ENCODE measurements at places on chromosomes 4 and X.

DNA sequence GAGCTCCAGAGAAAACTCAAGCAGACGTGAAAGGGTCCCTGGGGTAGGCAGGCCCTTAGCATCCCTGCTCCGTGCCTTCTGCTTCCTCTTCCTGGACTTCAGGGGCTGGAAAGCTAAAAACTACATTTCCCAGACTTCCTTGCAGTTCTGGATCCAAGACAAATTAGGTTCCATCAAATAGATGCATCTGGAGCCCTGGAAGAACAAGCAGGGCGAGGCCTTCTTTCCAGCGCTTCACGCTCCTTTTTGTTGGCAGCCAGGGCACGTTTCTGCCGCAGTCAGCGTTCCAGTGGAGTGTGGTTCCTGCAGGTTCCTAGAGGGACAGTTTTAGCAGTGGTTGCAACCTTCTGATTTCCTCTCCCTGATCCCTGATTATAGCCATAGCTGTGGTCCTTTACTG, 53.6 kb upstream of the MSX1 start:
- no peak for DNase-seq

DNA sequence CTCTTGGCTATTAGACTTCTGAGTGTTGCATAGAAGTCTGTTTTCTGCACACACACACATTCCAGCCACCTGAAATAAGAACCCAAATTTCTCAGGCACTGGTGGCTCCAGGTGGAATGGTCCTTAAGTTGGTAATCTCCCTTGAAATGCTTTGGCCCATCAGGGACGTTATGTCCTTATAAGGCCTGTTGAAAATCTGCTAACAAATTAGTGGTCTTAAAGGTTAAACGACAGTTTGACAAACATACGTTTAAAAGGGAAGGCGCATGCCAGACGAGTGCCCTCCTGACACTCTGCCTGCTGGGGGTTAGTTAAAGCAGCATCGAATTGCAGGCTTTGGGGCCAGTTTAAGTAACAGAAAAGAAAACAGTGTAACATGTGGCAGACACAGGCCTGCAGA, 125.0 kb downstream of the TBX22 start:
- DNase-seq: no peak

DNA sequence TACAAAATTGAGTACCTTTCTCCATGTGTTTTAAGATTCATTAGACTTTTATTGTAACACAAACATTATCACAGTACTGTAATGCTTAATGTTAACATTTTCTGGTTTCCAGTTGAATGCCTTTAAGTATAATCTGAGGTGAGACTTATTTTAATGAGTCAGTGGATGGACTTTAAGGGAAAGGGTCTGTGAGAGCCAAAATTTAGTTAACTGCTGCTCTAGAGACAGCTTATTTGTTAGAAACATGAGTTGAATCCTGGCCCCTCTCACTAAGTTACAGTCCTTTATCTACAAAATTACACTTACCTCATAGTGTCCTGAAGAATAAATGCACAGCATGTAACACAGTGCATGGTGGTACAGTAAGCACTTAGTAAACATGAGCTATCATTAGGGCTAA, 66.0 kb downstream of the PGRMC2 start:
- no peak for DNase-seq

DNA sequence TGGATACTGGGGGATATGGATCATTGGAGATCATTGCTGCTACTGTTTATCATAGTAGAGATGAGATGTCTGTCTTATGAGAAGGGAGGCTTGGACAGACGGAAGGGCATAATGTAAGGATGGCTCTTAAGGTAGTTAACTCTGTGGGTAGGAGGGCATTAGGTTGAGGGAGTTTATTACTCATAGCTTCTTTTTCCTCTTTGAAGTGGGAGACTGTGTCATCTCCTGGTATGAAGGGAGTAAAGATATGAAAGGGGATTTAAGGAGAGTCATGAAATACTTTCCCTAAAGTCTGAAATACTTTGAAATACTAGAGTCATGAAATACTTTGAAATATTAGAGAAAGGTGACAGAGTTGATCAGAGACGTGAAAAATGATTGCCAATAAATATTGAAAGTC, 255.5 kb upstream of the PITX2 start:
- no peak for DNase-seq

GRCh38 chr4:117455088-117455487, 369.7 kb upstream of the TRAM1L1 start:
- no peak for DNase-seq

GRCh38 chrX:102837847-102838246, 99.2 kb upstream of the RAB40AL start:
- no peak for DNase-seq

GRCh38 chr4:1767061-1767769, 25.9 kb upstream of the FGFR3 start:
- no peak for DNase-seq

DNA sequence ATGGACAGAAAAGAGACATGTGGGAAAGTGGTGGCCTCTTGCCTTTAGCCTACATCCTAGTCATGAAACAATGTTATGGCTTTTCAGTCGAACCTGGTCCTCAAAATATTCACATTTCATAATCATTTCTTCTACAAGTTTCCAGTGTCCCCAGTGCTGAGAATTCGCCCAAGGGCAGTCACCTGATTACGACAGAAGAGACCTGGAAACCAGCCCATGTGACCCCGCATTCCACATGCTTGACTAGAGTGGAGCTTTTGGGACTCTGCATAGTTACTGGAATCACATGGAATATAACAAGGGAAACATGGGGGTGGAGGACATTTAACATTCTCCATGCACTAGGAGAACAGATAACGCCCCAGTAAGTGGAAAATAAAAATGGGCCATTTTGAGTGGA, 100.1 kb downstream of the PPARGC1A start:
- DNase-seq: no peak

GRCh38 chrX:78092296-78092695, 11.8 kb upstream of the PGK1 start:
- DNase-seq: peak; percentile 41

- DNase-seq: peak; percentile 94
Measured at GRCh38 chrX:14872851-14873675, at the start of the genes FANCB and MOSPD2. TSS of gene FANCB (minus strand) at chrX:14873069. CDS start at chrX:14865510, 7,559 bp downstream. TSS of gene MOSPD2 (plus strand) at chrX:14873421. CDS start at chrX:14873529, 108 bp downstream.

DNA sequence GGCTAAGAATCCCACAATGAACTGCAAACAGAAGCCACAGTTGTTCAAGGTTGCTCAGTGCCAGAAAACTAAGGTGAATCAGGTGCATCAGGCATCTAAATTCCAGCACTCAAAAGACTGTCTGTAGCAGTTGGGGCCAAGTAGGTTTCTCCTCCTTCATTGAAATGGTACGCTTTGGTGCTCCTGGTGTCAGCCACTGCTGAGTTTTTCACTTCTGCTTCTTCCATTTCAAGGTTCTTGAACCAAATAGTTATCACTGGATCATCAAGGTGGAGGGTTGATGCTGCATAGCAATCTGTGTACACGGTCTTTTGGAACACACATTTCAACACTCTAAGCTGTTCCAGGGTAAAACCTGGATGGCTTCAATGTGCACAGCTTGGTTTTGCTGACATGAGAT, 74.4 kb downstream of the TMA16 start:
- DNase-seq: no peak

DNA sequence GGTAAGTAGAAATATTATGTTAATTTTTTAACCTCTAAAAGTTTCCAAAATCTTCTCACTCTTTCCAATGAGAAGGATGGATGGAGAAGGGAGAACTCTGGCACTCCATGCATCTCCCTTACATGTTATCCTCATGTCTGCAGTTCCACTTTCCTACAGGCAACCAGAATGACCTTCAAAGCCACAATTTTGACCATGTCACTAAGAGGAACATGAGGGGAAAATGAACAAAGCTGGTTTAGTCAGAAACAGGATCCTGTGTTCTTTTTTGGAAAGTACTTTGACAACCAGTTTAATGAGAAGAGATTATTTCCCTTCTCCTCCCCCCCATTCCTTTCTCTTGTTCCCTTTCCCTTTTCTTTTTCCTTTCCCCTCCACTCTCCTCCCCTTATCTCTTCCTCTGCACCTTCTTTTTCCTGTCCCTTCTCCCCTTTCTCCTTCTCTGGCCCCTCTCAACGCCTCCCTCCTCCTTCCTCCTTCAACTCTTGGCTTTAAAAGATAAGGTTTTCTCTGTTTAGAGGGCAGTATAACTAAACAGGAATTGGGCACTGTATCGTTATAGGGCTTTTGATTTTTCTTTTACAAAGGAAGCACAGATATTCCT, 42.5 kb downstream of the DTHD1 start:
- DNase-seq: peak; percentile 91

- no peak for DNase-seq
Measured at GRCh38 chr4:87051121-87051713, 116.4 kb downstream of the AFF1 start.

GRCh38 chrX:133175162-133175561, 43.0 kb downstream of the TFDP3 start:
- DNase-seq: no peak

DNA sequence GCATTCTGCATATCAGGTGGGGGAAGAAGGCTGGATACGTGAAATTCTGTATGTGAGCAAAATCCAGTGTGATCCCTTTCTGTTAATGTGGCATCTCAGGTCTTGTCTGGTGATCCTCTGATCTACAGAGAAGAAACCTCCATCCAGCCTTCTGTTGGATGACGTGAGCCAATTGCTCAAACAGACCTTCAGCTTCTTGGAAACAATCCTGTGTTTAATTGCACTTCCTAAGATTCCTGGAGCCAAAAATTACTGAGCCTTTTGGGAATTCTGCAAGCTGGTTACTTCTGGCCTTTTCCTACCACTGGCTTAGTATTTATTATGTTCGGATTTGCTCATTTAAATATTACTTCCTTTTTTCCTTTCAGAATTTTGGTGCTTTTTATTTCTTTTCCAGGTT, 51.2 kb downstream of the TRIML1 start:
- no peak for DNase-seq

DNA sequence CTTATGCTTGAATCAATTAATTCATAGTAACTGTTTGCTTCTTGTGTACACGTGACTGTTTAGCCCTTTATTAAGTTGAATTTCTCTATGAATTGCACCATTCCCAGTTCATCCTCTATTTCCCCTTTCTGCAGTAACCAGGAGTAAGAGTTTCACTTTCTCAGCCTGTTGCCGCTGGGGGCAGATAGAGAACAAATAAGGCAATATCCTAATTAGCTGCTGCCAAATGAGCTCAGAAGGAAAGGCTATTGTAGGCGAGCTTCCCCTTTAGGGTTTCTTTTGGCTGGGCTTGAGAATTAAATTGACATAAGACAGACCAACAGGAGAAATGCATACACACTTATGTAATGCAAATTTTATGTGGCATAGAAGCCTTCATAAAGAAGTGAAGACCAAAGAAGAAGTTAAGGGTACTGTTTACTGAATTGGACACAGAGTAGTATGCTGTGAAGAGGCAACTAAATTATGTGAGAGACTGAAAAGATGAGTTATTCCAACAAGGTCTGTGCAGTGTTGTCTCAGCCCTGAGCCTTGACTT, 1594.7 kb downstream of the TECRL start:
- DNase-seq: no peak

- no peak for DNase-seq
Measured at GRCh38 chr4:88722828-88723227, 25.2 kb upstream of the NAP1L5 start.

DNA sequence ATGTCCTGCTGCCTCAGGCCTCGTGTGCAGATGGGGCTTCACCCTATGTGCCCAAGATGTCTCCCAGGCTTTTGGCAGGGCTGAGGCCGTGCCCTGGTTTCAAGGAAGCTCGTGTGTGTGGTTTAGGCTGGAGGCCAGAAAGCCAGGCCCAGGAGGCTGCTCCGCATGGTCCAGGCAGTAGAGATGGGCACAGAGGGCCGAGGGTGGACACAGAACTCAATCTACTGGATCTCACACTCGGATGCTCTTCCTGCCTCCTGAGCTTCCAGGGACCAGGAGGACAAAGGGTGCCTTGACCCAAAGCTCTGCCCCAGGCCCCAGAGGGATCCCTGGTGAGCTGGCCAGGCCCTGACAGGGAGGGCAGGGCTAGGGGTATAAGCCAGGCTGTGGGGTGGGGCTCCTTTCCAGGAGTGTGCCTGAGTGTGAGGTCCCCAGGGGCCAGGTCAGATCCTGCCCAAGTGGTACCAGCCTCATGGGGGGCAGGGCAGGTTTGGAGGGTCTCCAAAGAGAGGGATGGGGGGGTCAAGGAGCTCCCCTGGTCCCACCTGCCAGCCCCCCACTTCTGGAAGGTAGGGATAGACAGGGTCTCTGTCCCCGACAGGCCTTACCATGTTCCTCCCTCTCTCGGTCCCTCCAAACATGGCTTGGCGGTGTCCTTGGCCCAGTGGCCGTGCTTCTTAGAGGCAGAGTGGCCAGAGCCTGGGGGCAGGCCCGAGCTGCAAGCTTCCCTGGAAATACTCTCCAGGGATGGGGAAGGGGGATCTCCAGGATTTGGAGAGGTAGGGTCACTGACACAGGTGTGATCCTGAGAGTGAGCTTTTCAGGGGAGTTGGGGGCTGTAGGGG, 23.8 kb downstream of the HTRA3 start:
- no peak for DNase-seq

- no peak for DNase-seq
Measured at GRCh38 chr4:176631611-176632010, 161.1 kb downstream of the VEGFC start.

DNA sequence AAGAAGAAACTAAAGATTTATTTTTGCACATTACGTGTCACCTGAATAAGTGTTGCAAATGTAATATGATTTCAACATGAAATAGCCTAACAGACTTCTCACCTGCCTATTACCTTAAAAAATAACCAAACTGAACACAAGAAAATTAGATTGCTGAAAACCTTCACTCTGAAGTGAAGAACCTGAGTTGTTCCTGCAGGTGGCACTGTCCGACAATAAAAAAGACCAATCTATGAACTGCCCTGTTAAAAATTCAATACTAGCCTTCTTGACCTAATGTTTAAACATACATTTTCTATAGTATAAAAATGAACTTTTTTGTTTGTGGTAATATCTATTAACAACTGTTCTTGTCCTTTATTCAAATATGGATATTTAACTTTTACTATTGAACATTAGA, 69.2 kb upstream of the PNPLA4 start:
- DNase-seq: peak; percentile 45

GRCh38 chr4:42654631-42655268, 2.2 kb downstream of the ATP8A1 start:
- DNase-seq: peak; percentile 81

DNA sequence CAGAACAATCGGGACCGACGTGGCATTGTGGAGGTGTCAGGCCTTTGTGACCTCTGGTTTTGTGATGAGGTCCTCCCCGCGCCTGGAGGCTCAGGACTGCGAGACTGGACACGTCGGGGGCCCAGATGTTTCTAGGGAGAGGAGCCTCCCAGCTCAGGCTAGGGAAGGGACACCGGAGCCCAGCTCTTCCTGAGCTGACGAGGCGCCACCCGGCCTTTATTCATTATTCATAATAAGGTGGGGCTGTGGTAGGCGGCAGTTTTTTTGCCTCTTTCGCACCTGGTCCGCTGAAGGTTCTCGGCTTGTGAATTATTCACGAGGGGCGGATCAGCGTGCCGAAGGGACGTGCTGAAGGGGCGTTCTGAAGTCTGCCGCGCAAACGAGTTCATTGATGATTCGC, 2.3 kb upstream of the UBA1 start:
- peak; percentile 19 for DNase-seq

DNA sequence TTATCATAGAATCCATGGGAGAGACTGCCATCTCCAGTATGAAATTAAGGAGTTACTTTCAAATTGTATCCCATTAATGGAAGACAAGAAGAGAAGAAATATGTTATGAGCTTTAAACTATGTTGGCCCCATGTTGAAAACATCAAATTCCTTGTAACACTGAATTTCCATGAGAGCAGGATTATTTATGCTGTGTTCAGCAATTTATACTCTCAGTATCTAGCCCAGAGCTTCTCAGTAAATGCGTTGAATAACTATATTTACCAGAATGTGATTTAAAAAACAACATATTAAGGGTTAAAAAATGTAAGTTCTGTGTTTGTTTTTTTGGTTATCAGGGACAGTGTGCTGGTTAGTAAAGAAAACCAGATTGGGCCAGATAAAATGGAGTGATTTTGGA, 74.2 kb downstream of the ADGRL3 start:
- no peak for DNase-seq

Measured in suppressor macrophage treated with lipopolysaccharide for 1 hour (primary cell).